Esophagus mucosa (tissue), 1 donor: ENCODE measurements at places on chromosomes 5 and 9. TPM values are rescaled to one million over a fixed set of nuclear protein-coding genes. Genes with fewer than 3 reads are reported as not detected.

DNA sequence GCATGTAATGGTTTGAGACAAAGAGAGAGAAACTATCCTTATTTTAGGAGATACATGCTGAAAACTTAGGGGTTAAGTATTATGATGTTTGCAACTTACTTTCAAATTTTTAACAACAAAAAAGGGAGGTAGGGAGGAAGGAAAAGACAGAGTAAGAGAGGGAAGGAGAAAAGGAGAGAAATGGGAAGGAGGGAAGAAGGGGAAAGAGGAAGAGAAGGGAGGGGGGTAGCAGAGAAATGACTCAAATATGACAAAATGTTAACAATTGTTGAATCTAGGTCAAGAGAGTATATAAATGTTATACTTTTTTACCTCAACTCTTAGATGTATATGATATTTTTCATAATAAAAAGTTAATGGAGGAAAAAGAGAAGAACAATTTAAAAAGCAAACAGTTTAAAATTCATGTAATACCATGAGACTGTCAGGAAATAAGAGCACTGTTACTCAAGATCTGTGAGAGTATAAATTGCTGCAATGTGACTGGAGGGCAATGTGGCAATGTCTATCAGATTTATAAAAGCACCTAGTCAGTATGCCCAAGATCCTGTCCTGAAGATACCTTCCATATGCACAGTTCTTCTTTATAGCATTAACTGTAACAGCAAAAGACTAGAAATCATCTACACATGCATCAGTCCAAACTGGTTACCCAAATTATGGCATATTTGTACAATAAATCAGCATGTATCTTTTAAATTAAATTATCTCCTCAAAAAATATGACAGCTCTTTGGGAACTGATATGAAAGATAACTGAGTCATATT lies 16.3 kb downstream of the FBXW11 start:
- ATAC-seq = peak; percentile 27

GRCh38 chr5:6715758-6716628 lies 2.8 kb downstream of the TENT4A start:
- ATAC-seq = no peak

DNA sequence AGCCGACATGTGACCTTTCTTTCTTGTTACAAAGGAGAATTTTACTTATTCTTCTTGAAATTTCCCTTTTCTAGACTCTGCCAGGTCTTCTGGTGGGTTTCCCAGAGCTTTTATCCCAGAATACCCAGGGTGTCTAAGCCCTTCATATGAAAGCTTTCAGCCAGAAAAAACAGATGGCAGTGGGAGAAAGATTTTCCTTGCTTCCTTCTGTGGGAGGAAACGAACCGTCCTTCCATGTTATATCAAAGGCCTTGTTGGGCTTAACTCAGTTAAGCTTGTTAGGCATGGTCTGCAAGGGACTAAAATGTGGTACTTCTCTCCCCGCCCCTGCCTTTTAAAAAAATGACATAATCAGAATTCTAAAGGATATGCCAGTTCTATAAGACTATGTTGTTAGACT lies 47.5 kb downstream of the SPATA31D1 start:
- ATAC-seq = no peak

Gene MAN2A1
- total RNA-seq = 36.6 TPM

GRCh38 chr5:132054697-132055440 lies 5.6 kb upstream of the IL3 start:
- ATAC-seq = no peak

GRCh38 chr9:16062542-16063240 lies 509.8 kb downstream of the CCDC171 start:
- ATAC-seq = peak; percentile 89

DNA sequence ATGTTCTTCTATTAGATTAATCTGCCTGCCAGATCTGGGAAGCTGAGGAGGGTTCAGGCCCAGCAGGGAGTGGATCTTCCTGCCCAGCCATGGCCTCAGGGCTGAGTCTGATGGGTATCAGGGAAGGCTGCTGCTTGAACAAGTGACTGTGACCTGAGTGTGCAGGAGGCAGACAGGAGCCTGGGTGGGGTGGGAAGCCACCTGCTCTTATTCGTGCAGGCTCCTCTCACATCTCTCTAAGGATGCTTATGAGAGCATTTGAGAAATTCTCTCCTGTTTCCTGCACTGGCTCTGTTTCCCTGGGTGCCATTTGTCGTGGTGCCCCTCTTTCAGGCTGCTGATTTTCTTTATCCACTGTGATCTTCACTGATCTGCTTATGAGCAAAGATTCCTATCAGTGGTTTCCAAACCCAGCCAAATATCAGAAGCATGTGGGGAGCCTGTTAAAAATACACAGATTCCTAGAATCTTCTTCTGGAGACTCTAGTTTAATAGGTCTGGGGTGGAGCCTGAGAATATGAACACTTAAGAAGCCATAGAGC lies 2.1 kb downstream of the RGS3 start:
- ATAC-seq = no peak

DNA sequence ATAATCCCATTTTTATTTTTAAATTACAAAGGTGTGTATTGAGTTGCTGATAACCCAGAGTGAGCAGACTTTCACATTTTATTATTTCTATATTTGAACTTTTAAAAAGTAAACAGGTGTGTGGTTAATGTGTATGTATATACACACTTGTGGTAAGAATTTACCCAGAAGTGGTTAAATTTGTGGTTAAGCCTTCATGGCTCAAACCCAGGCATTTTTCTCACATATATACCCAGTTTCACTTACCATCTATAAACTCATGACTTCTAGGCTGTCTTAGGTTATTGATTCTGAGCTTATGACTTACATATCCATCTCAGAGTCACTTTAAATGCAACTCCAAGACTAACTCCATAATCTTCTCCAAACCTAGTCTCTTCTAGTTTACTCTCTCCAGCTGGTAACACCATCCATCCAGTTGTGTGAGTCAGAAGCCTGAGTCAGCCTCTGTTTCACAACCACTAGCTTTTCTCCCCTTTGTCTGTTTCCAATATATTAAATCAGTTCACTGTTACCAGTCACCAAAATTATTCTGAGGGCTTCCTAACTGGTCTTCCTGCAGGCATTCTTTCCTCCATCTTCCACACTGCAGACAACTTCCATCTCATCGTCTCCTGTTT lies 20.2 kb downstream of the ZBED3 start:
- ATAC-seq = peak; percentile 69

- peak; percentile 79 for ATAC-seq
These were observed 19.0 kb downstream of the CMBL start for GRCh38 chr5:10288592-10289219.

Gene GCNT1
- 3.8 TPM for total RNA-seq

DNA sequence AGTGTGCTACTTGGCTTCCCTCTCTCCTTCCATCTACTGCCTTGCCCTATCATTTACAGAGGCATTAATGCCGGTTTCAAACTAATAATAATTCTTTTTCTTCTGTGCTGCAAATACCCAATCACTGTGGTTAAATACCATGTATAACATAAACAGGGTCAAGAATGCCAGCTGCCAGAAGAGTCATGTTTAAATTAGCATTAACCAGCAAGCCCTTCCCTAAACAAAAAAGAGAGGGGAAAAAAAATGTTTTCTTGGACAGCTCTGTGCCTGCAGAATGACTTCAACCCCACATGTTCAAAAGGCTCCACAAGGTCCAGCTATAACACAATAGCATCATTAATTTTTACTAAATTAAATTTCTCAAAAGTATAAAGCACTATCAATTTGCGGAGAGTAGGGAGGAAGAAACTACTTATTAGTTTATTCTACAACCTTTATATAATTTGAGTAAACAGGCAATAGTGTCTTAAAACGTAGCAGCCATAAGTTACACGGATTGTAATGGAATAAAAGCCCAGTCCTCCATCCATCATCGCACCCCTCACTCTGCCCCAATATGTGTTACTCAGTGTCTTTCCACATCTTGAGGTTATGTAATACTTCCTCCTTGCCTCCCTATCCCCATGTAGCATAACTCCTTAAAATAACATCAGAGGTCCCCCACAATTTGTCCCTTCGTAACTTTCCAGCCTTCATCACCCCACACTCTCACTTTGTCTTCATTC lies 3.9 kb downstream of the LPAR1 start:
- no peak for ATAC-seq

DNA sequence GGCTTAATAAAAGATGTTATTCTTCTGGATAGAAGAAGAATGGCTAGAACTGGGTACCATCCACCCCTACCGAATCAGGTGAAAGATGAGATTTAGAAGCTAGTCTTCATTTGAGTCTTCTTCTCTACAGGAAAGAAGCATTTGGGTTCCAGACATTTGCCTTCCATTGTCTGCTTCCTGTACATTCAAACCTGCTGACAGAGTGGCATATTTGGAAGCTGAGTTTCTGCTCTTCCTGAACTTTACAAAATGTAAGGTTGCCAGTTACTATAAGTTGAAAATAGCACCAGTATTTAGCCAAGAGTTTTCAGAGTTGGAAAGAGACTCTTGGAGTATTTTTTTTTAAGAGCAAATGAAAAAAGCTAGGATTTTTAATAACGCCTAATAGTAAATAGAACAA lies 525.4 kb upstream of the TLE4 start:
- ATAC-seq = no peak

Gene LEAP2
- 0.68 TPM for total RNA-seq

Gene ENTPD8
- total RNA-seq = not detected
